Effector memory CD8-positive, alpha-beta T cell (primary cell): ENCODE measurements at places on chromosomes 7 and 10.

GRCh38 chr10:126732868-126733267 is 62.4 kb upstream of the C10orf90 start:
- no peak for DNase-seq

DNA sequence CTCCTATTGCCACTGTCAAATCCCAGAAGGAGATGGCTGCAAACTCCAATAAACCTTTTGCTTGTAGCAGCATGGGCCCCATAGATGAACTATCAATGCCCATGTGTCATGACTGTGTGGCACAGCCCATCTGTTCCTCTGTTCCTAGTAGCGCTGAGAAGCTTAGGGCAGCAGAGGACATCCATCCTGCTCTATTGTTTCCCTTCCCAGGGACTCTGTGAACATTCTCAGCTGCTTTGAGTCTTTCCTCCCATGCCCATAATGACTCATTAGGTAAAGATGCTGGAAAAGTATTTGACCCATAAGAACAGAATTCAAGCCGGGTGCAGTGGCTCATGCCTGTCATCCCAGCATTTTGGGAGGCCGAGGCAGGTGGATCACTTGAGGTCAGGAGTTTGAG is 28.3 kb downstream of the STMP1 start:
- no peak for DNase-seq

- no peak for DNase-seq
These were observed 112.9 kb downstream of the FAM107B start for GRCh38 chr10:14661818-14662217.

GRCh38 chr7:64775289-64775688 is 18.9 kb upstream of the ZNF138 start:
- no peak for DNase-seq

GRCh38 chr7:158285383-158285770 is 302.2 kb downstream of the PTPRN2 start:
- no peak for DNase-seq

GRCh38 chr7:14381936-14382335 is 392.5 kb upstream of the ETV1 start:
- no peak for DNase-seq

DNA sequence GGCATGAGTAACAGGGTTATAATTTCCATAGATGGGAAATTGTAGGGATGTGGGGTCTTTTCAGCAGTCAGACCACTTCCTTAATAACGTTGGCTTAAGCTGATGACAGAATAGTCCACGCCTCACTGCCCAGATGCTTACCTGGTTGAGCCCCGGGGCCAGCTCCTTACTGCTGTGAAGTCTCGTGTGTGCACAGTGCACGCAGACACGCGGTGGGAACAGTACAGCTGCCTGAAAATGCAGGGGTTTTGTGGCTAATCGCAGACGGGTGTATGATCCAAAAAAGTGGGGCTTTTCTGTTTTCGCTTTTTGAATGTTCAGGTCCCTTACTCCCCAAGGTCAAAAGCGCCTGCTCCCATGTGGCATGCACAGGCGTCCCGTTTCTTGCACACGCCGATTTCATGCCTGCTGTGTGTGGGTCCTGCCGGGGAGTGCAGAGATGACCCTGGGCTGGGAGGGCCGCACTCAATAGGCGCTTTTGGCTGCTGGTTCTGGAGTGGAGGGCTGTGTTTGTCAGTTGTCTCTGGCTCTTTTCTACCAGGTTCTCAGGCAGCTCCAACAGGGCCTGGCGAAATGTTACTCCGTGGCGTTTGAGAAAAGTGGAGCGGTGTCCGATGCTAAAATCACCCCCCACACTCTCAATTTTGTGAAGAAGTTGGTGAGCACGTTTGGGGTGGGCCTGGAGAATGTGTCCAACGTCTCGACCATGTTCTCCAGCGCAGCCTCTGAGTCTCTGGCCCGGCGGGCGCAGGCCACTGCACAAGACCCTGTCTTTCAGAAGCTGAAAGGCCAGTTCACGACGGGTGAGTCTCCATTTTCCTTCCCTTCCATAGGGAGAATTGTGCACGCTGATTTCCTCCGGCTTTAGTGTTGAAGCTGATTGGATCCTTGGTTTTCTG is 116.0 kb downstream of the TRRAP start:
- no peak for DNase-seq

DNA sequence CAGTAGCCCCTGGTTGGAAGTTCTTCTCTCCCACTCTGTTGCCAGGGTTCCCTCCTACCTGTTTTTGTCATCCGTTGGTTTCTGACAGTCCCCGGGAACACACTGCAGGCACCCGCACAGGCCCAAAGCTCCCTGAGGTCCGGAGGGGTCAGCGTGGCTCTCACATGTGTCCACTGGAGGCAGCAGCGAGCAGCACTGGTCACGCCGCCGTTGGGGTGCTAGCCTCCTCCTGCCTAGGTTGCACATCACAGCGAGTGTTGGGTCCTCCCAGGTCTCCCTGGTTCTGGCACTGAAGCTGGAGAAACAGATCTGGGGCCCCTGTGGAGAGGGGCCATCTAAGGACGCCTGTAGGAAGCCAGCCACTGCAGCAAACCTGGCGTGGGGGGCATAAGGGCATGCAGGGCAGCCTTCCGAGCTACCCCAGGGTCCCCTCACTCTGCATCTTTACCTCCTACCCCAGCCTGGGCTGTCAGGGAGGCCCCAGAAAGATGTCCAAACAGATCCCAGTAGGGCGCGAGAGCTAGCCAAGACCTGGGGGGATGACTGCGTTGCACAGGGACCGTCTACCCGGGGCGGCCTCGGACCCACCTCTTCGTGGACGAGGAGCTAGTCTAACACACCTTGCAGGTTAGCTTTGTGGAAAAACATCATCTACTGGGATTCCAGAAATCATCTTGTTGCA is 28.9 kb downstream of the LRRC27 start:
- DNase-seq = no peak

DNA sequence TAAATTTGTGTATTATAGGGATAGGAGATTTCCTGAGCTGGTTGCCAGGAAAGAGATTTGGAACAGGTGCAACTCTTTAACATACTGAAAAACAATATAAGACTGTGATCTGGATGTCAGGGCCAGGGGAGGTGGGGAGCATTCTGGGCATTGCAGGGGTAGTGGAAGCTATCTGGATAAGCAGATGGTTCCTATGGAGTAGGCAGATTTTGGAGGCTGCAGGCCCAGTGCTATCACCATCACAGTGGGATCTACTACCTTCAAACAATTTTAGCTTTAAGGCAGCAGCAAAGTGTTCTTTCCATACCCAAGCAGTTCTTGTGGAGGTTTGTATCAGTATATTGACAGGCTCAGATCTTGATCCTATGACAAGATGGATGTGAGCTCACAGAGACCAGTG is 71.1 kb downstream of the ADAM22 start:
- DNase-seq = no peak

GRCh38 chr7:6111041-6111440 is 79.9 kb downstream of the ANKRD61 start:
- DNase-seq = no peak

DNA sequence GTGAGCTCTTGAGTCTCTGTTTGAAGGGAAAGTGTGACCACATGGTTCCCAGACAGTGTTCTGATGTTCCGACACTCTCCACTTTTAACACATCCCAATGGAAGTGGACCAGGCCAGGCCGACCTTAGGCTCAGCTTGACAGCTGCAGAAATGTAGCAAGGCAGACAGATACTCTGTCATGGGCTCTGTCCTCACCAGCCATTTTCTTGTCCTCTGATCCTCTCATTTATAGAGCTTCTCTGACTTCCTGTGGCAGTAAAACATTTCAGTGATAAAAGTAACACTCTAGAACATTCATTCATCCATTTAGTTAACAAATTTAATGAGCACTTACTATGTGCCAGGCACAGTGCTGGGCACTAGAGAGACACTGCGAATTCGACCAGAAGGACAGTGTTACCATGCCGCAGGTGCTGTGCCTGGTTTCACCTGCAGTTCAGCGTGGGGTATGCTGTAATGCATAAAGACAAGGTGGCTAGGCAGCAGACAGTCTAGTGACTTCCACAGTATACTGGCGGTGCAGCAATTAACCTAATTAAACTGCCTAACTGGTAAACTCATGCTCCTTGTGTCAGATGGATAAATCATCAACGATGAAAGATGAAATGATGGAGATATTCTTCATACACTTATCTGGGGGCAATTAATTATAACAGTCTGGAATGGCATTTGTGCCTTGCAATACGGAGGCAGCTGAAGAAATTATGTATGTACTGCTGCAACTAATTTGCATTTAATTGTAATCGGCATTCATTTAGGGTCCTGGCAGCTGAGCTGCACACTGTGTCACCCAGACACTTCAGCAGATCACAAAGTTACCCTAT is 188.1 kb downstream of the NRP1 start:
- DNase-seq = no peak

DNA sequence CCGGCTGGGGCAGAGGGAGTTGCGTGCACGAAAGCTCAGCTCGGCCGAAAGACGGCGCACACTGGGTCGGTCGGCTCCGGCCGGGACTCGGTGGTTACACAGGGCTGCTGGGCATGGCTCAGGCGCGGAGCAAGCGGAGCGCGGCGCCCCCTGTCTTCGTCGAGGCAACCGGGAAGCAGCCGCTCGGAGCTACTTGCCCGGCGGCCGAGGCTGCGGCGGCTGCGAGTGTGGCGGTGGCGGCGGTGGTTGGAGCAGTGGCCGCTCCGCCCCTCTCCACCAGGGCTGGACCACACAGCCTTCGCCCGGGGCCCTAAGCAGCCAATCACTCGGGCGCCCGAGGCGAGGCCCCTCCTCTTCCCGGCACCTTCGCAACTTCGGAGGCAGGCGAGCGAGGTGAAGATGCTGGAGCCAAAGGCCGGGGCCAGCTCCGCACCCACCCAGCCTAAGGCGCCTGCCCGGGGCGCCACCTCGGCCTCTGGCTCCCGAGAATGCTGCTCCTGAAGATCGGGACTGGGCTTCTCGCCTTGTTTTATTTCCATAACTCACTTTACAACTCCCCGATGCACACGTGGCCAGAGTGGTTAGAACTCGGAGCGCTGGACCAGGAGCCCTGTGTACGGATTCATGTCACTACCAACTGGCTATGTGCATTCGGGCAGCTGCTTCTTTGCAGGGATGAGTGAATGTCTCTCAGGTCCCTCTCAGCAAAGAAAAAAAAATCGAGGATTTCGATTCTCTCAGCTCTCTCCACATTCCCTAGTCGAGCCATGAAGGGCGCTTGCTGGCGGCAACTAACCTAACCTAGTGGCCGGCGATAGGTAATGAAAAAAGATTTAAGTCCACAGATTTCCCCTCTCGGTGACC is at the start of gene TLL2:
TLL2 (minus strand) TSS at position 229 of the 864 bp plus-strand sequence. CDS start 241 bp downstream, outside the sequence.
- peak; percentile 31 for DNase-seq

GRCh38 chr10:91689731-91690168 is 56.9 kb upstream of the PPP1R3C start:
- no peak for DNase-seq

DNA sequence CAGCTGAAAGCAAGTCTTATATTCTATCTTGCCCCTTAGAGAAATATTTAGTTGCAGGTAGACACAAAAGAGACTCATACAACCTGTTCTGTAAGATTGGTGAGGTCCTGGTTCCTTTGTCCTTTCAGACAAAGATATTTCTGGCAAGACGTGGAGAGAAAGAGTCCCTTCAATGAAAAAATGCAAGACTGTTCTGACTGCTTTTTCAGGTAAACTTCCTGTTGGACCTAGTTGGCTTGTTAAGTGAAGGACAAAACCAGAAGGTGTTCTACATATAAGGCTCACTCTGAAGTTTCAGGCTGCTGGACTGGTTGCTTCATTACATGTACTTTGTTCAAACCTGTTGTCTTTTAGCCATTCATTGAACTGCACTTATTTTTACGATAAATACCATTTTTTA is 119.0 kb upstream of the PTPRZ1 start:
- no peak for DNase-seq

DNA sequence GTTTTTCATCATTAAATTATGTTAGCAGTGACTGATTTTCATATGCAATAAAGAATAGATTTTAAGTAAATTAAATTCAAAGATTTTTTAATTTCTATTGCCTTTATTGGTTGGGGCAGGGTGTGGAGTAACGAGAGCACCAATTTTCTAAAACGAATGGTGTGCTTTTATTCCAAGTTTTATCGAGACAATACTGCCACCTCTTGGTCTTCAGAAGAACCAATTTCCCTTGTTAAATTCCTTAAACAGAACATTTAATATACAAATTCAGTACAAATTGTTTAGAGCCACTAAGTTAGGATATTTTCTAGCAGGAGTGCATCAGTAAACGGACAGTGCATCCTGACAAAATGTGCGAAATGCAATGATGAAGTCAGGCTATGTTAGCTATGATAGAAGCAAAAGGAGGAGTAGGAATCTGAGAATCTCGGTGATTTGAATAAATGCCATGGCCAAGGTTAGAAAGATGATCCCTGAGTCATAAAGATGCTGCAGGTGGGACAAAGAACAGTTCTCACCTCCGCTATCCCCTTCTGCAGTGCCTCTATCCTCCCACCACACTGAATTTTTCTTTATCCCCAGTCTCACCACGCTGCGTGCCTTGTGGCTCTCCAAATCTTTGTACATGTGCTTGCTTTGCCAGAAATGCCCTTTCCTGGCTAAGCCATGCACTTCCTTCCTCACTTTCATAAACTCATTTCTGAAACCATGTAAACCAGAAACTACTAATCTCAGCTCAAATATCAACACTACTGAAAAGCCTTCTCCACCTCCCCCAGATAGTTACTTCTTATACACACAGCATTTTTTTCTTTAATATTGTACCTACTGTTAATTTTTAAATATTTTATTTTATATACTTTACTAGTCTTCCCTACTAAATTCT is 31.9 kb upstream of the AGBL3 start:
- DNase-seq = no peak

- no peak for DNase-seq
These were observed 30.4 kb downstream of the GPRIN2 start for GRCh38 chr10:46525824-46526681.

DNA sequence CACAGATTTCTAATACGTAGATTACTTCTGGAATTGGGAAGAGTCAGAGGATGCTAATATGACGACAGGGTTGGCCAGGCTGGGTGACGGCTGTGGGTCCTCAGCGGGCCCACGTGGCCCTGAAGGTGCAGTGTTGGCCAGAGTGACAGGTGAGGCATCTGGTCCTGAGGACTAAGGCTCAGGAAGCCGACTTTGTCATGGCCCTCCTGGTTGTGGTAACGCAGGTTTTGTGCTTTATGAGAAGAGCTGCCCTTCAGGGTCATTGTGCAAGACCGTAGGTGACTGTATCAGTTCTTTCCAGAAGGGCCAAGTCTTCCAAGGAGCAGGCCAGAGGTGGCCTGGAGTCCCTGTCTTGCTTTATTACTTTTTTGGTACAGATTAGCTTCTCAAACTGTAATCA is 2.5 kb downstream of the EIF3B start:
- DNase-seq = no peak

- DNase-seq = no peak
These were observed 16.3 kb upstream of the THSD7A start for GRCh38 chr7:11848251-11848650.

DNA sequence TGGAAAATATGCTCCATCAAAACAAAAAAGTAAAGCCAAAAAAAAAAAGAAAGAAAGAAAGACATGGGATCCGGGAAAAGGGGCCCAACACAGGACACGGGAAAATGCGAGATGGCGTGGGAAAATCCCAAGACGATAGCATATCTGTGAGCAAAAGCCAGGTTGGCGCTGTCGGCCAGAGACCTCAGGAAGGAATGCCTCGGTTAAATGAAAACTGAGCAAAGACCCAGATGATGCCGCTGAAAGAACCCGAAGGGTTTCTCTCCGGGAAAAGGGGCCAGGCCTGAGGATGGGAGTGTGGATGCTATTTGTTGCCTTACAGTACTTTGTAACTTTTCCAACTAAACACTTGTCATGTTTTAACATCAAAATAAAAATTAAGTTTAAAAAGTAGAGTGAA is 49.5 kb upstream of the PPP2R2D start:
- no peak for DNase-seq
